Left forelimb (tissue), 1 donor: ENCODE measurements at places on chromosomes 4 and X.

DNA sequence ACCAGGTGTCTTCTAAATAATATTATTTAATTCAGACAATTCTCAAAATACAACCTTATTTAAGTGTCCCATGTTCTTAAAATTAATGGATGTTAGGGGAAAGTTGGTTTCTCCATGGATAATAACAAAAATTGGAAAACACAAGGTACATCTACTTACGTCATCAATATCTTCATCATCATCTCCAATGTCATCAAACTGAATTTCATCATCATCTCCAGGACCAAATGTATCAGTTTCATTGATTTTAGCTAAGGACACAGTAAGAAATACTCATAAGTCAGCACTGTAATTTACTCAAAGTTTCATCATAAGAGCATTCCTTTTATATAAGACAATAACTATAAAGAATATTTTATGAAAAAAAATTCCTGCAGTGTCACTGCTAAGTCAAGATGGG, 11.3 kb downstream of the EIF1AX start:
- no peak for DNase-seq

DNA sequence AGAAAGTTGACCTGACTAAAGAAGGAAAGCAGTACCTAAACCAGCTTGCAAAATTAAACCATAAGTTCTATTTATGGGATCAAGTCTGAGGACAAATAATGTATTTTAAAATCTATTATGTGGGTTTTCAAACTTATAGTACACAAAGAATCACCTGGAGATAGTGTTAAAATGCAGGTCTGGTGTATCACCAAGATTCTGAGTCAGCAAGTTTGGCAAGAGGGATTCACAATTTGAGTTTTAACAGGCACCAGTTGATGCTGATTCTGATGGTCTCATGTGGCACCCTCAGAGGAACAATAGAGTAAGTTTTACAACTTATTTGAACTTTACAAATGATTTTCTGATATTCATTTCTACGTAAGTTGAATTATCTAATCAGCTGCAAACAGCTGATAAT, 9.1 kb upstream of the STATH start:
- DNase-seq: no peak

DNA sequence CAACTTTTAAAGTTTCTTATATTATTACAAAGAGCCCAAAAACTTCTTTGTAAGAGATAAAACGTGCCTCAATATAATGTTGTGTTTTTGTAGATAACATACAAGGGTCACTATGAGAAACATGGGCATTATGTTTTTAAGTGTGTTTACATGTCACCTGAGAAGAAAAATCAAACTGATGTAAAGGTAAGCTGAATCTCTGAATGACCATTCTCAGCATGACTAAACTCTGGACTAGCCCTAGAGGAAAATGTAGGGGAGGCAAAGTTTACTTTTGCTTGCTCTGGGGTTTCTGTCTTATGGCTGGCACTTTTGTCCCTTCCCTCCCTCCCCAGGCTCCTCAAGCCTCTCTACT, 6.8 kb downstream of the MEPE start:
- no peak for DNase-seq

- DNase-seq: no peak
These were observed 18.3 kb downstream of the SORBS2 start for GRCh38 chr4:185793716-185794115.

- no peak for DNase-seq
These were observed 1028.8 kb upstream of the IGFBP7 start for GRCh38 chr4:58138786-58139668.

GRCh38 chr4:23235628-23236390, 543.1 kb downstream of the GBA3 start:
- no peak for DNase-seq

DNA sequence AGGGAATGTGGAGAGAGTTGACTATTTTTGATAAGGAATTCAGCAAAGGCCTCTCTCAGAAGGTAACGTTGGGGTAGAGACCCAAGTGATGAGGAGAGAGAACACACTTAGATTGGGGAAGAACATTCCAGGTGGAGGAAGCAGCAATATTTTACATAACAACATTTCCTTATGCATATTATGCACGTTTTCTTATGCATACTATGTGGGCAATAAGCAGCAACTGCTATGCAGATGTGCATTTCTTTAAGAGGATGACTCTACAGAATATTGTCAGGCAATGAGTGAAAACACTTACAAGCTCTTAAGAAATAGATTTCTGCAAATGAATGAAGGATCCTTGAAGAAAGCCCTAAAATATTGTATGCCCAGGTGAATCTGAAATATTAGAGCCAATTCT, 91.1 kb downstream of the TMEM47 start:
- no peak for DNase-seq

GRCh38 chr4:176810481-176811249, 17.9 kb upstream of the VEGFC start:
- no peak for DNase-seq

DNA sequence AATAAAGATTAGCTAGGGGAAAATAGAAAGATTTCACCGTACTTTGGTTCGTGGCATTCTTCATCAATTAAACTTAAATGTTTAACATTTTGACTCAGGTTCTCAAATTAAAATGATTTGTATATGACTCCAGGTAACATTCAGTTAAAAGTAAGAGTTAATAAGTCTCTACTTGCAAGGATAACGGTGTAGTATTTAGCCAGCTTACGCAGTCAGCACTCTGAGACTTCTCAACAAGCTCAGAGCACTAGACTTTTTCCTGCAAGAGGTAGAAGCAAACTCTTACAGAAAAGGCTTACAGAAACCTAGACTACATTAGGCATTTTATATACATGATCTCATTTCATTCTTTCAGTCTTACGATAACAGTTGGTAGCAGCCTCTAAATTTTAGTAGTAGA, 96.4 kb upstream of the PPARGC1A start:
- DNase-seq: no peak

- DNase-seq: no peak
These were observed 11.5 kb downstream of the PRPS2 start for GRCh38 chrX:12802741-12803140.

- peak; percentile 83 for DNase-seq
These were observed at the start of gene NRK for GRCh38 chrX:105822138-105823091. Gene NRK (plus strand): TSS chrX:105822539. CDS start chrX:105822846, 307 bp downstream.

- no peak for DNase-seq
These were observed 65.7 kb upstream of the ADAD1 start for GRCh38 chr4:122313006-122313646.

DNA sequence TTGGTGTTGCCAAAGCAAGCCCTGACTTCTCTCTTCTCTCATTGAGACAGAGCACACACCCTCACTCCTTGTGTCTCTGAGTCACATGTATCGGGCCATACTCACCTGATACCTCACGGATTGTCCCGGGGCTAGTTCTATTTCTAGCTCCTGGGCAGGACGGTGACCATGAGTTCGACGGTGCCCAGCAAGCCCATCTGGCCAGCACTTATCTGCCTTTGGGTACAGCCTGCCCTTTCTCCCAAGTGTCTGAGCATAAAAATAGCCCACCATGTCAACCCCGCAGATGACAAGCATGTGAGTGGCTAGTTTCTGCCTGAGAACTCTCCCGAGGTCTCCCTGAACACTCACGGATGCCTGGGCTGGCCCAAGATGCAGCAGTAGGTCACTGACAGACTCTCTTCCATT, 158.5 kb downstream of the DHRSX start:
- DNase-seq: no peak

- DNase-seq: no peak
These were observed 82.4 kb downstream of the SNCA start for GRCh38 chr4:89754531-89754930.

- DNase-seq: no peak
These were observed 241.7 kb upstream of the BMP3 start for GRCh38 chr4:80788798-80789197.

GRCh38 chr4:188423039-188423438, 283.8 kb downstream of the TRIML1 start:
- no peak for DNase-seq

- no peak for DNase-seq
These were observed 418 bp downstream of the TAB3 start for GRCh38 chrX:30888526-30889146.

DNA sequence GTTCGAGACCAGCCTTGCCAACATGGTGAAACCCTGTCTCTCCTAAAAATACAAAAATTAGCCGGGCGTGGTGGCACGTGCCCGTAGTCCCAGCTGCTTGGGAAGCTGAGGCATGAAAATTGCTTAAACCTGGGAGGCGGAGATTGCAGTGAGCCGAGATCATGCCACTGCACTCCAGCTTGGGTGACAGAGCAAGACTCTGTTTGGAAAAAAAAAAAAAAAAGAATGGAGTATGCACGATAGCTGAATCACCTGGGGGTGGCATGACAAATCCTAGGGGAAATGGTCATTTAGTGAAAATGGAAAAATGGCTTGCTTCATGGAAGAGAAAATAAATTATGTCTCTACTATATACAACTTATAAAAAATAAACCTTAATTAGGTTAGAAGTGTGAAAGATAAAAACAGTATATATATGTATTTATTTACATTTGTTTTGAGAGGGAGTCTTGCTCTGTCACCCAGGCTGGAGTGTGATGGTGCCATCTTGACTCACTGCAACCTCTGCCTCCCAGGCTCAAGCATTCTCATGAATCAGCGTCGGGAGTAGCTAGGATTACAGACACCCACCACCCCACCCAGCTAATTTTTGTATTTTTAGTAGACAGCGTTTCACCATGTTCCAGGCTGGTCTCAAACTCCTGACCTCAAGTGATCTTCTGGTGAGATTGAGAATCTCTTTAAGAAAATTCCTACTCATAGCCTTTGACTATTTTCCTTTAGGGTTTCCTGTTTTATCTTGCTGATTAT, 19.3 kb upstream of the ING2 start:
- no peak for DNase-seq

DNA sequence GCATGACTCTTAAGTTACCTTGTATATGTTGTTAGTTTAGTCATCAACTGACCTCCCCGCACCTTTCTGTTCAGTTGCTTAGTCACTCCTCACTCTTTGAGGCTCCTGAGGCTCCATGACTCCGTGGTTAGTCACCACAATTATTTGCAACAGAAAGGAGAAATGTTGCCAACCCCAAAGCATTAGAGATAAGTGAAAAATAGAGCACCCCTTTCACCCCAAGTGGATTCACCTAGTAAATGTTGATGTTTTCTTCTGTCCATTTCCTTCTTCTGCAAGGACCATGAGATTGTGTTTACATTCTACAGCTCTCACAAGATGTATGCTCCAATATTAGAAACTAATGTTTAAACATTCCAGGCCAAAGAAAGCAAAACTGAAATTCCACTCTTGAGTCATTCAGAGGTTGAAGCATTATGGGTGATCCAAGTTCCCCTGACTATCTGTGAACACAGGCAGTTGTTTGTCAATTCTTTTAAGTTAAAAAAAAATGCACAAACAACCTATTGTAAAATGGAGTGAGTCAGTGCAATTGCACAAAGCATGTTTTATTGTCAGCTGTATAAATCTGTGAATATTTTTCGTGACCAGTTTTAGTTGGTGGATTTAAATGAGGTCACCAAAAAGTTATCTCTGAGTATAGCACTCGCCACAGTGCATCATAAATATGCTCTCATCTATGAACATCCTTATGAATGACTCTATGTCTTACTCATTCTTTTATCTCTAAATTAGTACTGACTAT, 552.4 kb upstream of the MAGEB2 start:
- no peak for DNase-seq

DNA sequence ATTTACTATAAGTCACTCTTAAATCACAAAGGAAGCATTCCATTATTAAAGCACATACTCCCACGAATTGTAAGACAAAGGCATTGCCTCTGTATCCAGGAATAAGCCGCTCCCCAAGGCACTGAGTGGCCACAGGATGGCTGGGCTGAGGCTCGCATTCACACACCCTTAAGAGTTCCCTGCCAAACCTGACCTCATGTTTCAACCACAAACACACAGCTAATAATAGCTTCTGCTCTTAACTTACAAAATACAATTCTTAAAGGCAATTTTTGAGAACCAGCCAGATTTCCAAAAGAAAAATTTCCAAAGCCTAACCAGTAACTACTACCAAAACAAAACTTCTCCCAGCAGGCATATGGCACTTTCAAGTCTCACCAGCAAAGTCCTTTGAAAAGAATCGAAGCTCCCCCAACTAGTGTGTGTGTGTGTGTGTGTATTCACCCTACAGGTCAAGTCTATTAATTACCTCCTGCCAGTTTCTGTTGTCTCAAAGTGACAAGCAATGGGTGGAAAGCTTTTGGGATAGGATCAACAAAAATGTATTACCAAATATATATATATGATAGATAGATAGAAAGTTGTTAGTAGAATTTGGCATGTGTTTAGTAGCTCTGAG, 36.0 kb downstream of the ARHGAP6 start:
- no peak for DNase-seq

- no peak for DNase-seq
These were observed 133.6 kb upstream of the RASGEF1B start for GRCh38 chr4:81605271-81605670.

DNA sequence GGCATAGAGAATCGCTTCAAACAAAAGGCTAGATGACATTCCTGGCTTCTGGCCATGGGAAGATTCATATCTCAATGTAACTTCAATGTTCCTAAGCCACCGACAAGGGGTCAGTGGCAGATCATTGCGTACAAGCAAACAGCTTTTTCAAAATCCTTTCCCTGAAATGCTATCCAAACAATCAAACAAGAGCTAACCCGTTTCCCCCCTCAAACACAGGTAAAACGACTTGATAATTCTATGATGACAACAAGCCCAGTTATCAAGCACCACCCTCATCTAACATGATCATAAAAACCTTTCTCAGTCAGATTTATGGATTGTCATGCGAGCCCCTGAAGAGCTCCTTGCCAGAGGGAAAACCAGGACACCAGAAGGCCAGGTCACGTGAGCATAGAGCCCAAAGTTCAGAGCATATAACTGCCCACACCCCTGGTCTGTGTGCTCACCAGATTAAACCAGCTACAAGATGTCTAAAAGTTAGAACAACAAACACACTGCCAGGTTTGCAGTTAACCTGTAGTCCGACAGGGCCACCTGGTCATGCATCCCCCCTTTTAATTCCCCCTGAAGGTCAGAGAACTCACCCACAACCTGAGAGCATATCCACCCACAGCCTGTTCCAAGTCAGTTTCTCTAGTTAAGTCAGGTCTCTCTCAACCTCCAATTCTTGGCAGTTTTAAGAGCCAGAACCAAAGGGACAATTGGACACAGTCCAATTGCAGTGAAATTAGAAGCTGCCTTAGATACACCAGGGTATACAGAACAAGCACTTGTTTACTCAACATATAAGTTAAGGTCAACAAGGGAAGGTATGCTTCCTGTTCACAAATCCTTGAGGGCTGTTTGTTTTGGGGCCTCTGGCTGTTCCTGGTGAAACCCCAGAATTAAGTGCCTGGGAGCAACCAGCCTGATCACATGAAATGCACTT, 248.1 kb upstream of the PPARGC1A start:
- DNase-seq: no peak

GRCh38 chr4:17027495-17027894, 129.1 kb upstream of the LDB2 start:
- DNase-seq: no peak

GRCh38 chr4:1910643-1911042, 39.5 kb downstream of the NSD2 start:
- no peak for DNase-seq

- no peak for DNase-seq
These were observed 229.3 kb downstream of the IDS start for GRCh38 chrX:149275836-149276235.

DNA sequence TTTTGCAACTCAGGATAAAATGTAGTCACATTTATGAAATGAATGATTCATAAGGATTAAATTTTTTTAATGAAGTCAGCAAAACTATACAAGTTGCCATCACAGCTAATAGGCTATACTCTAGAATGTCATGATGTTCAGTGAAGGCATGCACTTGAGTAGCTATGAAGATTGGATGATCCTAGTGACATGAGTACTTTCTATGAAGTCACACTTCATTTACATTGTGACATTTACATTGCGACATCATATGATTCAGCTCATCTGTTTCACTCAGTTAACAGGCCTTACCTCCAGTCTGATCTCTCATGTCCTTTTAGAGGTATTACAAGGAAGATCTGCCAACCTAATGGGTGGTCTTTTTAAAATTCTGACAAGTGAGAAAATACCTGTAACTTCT, 82.7 kb upstream of the FGF13 start:
- DNase-seq: no peak
